ENCODE measurements at places on chromosomes 4 and X.

- no peak for DNase-seq
These were observed 68.7 kb upstream of the TAB3 start for GRCh38 chrX:30957753-30958152.

DNA sequence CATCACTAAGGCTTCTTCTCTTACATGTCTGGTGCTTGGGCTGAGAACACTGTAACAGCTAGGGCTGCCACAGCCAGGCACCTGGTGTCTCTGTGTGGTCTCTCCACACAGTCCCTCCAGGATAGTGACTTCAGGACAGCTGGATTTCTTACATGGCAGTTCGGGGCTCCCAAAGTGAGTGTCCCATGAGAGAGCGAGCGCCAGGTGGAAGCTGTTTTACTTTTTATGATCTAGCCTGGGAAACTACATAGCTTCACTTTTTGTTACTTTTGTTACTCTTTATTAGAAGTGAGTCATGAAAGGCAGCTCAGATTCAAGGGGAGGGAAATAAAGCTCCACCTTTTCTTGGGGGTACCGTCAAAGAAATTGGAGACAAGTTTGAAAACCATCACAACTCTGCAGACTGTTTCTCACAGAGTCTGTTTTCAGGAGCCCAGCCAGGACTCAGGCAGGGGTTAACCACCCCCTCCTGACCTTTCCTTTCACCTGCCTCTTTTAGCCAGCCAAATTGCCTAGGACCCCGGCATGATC is 373.0 kb downstream of the MID1IP1 start:
- no peak for DNase-seq

- no peak for DNase-seq
These were observed 269.4 kb upstream of the FAT4 start for GRCh38 chr4:125045311-125045710.

DNA sequence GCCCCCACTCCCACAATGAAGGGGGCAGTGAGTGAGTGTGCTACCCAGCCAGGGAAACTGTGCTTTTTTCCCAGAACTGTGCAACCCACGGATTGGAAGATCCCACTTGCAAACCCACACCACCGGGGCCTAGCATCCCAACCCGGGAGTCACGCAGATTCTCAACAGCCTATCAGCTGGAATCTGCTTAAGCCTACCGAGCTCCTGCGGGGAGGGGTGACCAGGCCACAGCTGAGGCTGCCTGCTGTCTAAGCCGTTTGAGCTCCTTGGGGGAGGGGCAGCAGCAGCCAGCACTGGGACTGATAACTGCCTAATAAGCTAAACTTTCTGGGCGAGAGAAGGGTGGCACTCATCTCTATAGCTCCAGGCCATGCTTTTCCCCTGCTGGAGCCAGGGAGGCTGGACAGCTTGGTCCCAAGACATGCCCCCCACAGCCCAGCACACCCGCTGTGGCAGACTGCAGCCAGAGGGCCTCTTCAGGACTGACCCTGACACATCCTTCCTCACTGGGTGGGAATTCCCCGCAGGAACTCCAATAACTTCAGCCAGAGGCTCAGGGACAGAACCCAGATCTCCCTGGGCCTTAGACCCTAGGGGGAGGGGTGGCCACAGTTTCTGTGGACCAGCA is 161.3 kb upstream of the MAGEB18 start:
- no peak for DNase-seq

GRCh38 chr4:99754756-99755155 is 61.9 kb upstream of the DAPP1 start:
- no peak for DNase-seq

DNA sequence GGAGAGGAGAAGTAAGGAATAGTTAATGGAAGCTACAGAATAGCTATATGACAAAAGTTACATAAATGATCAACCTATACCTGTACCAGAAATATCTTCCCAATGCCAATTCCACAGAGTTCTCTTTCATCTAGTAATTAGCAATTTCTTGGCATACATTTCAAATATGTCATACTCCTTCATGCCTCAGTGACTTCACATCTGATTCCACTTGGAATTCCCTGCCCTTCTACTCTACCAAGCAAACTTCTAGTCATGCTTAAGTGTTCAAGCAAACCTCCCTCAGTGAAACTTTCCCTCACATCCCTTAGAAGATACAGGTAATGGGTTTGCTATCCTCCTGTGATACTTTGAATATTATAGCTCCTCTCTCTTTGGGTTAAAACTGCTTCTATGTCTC is 127.1 kb downstream of the KLHL13 start:
- no peak for DNase-seq

DNA sequence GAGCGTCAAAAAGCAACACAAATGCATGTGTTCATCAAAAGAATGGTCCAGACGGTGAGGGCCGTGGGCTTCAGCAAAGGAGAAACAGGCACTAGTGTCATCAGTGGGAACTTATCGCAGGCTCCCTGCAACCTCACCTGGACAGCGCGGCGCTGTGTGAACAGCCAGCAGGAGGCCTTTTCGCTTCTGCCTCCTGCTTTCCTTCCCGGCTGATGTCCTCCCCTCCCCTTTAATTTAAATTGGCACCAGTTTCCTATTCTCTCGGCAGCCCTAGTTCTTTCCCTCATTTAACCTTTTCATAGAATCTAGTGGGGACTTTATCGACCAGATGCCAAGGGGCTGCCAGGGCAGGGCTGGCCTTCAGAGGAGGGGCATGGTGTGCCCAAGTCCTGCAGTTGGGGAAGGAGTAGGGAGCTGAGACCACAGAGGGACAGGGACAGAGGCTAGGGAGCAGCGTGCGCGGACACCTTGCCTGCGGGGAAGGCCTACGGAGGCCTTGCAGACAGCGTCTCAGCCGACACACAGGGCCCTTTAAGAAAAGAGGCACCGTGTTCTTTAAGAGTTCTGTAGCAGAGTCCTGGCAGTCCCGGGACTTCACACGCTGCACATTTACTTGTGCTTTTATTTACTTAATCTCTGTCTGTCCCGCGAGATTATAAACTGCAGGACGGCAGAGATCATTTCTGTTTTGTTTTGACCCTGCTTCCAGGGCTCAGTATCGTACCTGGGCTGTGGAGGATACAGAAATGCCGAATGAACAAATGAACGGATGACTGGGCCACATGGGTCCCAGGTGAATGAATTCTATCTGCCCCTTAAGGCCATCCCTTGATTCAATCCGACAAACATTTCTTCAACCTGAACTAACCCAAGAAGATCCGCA is 8.4 kb upstream of the SORBS2 start:
- no peak for DNase-seq

GRCh38 chr4:4673070-4673469 is 131.2 kb upstream of the STX18 start:
- DNase-seq: no peak

DNA sequence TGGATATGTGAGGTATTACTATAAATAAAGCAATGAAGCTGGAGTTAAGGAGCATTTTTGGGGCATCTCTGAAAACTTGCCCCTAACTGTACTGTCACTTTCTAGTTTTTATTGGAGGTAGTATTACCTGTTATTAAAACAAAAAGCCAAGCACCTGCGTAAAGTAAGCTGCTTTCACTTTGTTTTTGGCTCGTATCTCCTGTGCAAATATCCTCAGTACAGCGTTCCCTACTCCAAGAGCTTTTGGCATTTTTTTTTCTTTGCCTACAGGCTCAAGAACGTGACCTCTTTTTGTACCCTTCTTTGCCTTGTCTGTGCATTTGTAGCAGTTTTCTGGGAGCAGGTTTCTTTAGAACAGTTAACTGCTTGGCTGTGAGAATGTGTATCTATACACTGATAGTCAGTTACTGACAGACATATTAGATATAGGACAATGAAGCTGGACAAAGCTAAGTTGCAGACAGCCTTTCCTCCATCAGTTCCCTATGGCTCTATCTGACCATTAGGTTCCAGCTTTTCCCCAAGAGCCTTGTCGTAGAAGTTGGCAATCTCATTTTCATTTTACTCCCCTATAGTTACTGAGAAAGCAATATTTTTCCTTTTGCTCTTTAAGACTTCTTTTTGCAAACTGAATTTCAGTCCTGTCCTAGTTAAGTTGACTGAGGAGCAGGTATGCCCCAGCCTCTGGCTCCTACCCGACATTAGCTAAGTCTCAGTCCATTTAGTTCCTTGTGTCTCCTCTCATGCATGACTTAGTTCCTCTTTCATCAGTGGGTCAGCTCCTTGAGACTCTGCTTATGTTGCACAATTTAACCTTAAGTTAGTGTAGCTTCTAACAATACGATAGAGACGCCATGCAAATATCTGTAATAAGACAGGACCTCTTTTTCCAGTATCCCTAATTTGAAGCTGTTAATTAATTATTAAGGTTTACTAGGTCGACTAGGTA is 71.5 kb upstream of the HPRT1 start:
- no peak for DNase-seq
